ENCODE measurements at places on chromosomes 5 and 9.

DNA sequence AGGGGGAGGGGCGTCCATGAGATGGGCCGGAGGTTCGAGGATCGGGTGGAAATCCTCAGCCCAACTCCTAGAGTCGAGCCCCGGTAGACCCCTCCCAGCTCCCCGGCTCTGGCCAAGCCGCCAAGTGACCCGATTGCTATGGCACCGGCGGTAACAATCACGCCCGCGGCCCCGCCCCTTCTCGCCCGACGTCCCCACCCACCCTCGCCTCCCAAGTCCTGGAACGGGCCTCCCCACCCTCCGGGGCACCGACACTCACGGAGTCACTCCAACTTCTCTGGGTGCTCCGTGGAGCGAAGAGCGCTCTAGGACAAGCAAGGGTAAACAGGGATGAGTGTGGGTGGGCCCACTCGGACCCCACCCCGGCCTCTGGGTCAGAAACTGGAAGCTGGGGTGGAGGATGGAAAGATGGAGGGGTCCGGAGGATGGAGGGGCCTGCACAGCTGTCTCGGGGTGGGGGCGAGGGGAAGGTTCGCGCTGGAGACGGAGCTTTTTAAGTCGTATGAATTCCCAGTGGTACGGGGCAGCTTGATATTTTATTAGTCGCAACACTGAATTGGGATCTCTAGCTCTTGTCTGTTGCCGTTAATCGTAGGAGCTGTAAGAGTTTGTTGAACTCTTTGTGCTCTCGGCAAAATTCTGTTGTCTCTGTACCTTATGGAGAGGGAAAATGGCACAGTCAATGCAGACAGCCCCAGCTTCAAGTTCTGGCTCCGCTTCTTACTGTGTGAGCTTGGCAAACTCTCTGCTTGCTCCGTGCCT lies at the start of gene SPACA9:
Gene SPACA9 (plus strand): TSS at position 204 of the 762 bp plus-strand sequence. CDS start 5,050 bp downstream, outside the sequence.
- DNase-seq: peak; percentile 51

GRCh38 chr5:128412145-128412930 lies 125.7 kb downstream of the FBN2 start:
- no peak for DNase-seq

GRCh38 chr9:95026148-95026524 lies 291.4 kb downstream of the FANCC start:
- DNase-seq: no peak

DNA sequence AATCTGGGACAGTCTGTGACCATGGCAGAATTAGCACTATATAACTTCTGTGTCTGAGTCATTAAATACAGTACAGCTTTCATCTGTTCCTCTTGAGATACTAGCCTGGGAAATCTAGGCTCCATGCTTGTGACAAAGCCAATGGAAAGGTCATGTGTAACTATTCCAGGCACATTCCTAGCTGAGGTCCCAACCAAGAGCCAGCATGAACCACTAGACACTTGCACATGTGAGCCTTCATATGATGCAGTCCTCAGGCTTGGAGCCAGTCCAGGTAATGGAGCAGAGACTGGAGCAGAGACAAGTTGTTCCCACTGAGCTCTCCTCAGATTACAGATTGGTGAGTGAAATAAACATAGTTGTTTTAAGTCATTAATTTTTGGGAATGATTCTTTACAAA lies 412.4 kb upstream of the ZNF462 start:
- DNase-seq: no peak

- DNase-seq: no peak
Measured at GRCh38 chr5:138790684-138791083, 37.5 kb downstream of the CTNNA1 start.

DNA sequence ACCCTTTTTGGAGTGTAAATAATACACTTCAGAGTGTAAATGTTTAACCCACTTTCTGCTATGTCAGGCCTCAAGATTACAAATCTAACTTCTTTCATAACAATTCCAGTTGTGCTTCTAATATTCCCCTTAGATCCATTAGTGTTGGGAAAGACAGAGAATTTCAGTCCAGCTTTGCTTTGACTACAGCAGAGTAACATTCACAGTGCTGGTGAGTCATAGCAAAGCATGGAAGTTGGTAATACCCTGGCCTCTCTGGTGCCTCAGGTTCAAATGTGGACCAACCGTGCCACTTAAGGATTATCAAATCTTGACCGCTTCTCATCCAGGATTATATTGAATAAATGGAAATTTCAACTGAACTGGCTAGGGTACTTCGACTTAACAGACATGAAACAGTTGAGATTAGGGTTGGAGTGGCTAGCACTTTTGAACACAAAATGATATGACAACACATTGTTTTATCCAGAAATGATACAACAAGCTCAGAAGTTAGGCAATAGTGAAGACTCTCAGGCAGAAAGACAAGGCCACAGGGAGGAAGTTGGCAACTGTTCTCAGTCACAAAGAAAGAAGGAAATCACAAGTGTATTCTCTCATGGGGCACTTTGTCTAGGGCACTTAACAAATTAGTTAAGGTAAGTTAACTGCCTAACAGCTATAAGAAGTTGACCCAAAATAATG lies 24.4 kb upstream of the RASA1 start:
- no peak for DNase-seq

GRCh38 chr5:135039271-135040033 lies 5.4 kb upstream of the PITX1 start:
- no peak for DNase-seq

GRCh38 chr5:114062932-114063867 lies 298.7 kb upstream of the KCNN2 start:
- DNase-seq: no peak

- no peak for DNase-seq
Measured at GRCh38 chr9:106761493-106761892, 101.5 kb upstream of the ZNF462 start.

DNA sequence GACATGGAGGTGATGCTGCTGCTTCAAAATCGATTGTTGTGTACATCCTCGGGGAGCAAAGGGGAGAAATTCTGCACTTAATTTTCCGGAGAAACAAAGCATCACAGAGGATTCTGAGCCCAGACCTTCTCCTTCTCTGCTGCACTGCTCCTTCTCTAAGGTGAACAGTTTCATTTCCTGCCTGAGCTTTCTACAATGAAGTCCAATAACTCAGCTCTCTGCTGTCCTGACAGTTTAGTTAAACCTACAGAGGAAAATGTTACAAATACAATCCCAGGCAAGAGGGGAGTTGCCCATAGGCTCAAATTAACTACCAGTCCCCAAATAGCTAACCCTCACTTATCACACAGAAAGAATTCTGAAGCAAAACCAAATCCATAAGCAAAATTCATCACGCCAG lies 206.3 kb downstream of the EFNA5 start:
- no peak for DNase-seq

DNA sequence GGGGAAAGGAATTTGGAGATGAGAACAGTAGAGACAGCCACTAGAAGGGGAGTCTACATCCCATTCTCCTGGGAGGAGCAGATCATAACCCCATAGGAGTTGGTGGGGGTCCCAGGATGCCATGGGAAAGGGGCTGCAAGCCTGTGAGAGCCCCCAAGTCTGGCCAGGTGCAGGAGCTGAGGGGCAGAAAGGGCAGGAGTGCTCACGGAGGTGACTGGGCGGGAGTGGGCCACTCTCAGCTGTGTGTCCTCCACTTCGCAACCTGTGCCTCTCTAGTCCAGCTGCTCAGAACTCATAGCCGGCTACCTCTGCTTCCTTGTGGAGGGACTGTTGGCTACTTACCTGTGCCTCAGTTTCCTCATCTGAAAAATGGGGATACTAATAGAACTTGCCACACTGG lies 263.9 kb downstream of the FSTL4 start:
- no peak for DNase-seq

All from G401 (cell line).